ENCODE measurements at places on chromosomes 12 and 14. TPM values are rescaled to one million over a fixed set of nuclear protein-coding genes. Genes with fewer than 3 reads are reported as not detected.
A peak's percentile ranks its signal among the peaks of the same experiment; 100 is the strongest.

GRCh38 chr14:81716953-81717352 is 183.3 kb upstream of the SEL1L start:
- no peak overlapping the region for H3K4me3 ChIP-seq
- no peak overlapping the region for H3K27ac ChIP-seq
- no peaks in the 10 kb centered on the region for H3K27me3 ChIP-seq
- H3K36me3 ChIP-seq = no peaks in the 10 kb centered on the region
- DNase-seq = no peak

DNA sequence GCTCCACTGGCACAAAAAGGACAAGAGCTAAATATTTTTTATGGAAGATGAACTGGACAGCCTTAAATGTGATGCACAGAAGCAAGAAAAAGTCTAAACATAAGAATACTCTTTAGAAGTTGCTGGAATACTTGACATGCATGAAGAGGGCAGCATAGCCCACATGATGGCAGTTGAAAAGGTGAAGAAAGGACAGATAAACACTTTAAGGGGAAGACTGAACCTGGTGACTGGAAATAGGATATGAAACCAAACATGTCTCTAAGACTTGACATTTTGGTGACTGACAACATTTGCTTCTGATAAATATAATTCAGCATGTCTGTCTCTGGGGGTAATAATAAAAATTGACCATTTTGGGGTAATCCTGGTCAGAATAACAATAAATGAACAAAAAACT is 273.1 kb downstream of the CCDC91 start:
- H3K27me3 ChIP-seq = no peaks in the 10 kb centered on the region
- H3K4me1 ChIP-seq = no peaks in the 10 kb centered on the region
- DNase-seq = no peak
- H3K36me3 ChIP-seq = peaks cover 17% of the 10 kb centered on the region

DNA sequence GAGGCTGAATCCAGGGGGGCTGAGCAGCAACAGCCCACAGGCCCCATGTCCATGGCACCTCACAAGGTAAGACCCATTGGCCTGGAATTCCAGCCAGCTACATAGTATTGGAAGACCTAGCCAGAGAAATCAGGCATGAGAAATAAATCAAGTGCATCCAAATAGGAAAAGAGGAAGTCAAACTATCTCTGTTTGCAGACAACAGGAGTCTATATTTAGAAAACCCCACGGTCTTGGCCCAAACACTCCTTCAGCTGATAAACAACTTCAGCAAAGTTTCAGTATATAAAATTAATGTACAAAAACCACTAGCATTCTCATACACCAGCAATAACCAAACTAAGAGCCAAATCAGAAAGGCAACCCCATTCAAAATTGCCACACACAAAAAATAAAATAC is 16.9 kb downstream of the PDE6H start:
- H3K36me3 ChIP-seq = no peaks in the 10 kb centered on the region
- no peak overlapping the region for H3K27ac ChIP-seq
- H3K4me3 ChIP-seq = no peak overlapping the region

DNA sequence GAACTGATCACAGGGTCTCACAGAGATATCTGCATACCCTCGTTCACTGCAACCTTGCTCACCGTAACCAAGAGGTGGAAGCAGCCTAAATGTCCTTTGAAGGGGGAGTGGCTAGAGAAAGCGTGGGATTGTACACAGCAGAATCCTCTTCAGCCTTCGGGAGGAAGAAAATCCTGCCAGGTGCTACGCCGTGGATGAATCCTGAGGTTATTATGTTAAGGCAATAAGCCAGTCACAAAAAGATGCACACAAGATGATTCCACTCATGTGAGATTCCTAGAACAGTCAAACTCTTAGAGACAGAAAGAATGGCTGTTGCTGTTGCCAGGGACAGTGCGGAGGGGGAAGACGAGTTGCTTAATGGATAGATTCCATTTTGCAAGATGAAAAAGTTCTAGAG is 39.6 kb upstream of the SFSWAP start:
- no peaks in the 10 kb centered on the region for H3K4me1 ChIP-seq
- H3K27me3 ChIP-seq = no peaks in the 10 kb centered on the region
- H3K36me3 ChIP-seq = no peaks in the 10 kb centered on the region
- no peak overlapping the region for H3K27ac ChIP-seq

DNA sequence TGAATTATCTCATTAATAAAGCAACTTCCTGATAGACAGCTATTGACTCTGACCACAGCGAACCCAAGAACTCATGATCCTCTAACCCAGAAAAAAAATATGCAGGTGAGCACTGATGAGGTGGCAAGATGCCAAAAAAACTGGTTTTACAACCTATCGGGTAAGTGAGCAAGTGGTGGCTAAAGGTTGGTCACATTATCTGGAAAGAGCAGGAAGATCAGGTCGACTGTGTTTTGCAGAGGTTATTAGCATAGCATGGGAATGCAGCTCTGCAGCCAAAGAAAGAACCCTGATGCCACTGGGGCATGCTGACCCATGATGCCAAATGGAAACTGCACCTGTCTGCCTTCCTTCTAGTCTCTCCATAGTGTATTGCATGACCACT is 23.5 kb downstream of the BHLHE41 start:
- no peak for DNase-seq
- H3K27me3 ChIP-seq = peaks cover 16% of the 10 kb centered on the region
- no peak overlapping the region for H3K27ac ChIP-seq
- no peak overlapping the region for H3K4me3 ChIP-seq
- no peaks in the 10 kb centered on the region for H3K36me3 ChIP-seq
- H3K4me1 ChIP-seq = no peaks in the 10 kb centered on the region

DNA sequence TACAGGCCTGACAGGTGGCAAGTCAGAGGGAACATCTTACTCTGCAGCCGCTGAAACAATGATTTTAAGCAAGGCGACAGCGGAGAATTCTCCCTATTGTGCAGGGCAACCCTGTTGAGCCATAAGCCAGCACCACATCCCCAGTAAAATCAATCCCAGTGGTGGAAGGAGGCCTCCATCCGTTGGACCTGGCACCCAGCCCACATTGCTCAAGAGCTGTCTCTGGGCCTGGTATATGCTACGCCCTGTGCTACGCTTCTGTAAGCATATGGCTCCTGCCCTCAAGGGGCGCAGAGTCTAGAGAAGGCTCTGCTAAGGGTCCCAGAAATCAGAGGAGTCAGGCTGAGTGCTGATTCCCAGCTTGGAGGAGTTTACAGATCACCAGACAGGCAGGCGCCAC is 265.5 kb downstream of the CACNA1C start:
- no peaks in the 10 kb centered on the region for H3K4me1 ChIP-seq
- DNase-seq = no peak
- no peaks in the 10 kb centered on the region for H3K36me3 ChIP-seq
- no peak overlapping the region for H3K4me3 ChIP-seq
- H3K27ac ChIP-seq = no peak overlapping the region

DNA sequence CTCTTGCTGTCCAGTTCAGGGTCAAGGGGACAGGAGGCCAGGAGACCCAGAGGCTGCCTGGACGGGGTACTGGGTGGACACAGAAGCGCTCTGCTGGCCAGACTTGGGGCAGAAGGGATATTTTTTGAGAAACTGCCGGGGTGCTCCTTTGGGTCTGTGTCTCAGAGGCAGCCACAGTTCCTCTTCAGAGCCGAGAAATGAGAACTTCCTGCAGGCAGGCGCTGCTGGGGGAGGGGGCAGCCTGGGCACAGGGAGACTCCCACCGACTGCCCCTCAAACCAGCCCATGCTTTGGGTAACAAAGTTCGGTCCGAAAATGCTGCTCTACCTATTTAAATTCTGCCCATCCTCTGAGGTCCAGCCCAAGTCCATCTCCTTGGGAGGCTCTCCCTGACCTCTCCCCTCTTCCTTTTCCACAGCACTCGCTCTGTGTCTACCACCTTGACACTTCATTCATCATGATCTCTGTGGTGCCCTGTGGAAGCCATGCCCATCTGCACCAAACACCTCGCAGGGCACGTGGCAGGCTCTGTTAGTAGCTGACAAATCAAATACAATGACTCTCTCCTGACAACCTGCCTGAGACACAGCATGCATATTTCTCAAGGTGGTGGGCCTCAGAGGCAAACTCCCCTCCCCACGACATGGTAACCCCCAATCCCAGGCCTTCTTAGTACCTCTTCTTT is 16.4 kb downstream of the HDAC7 start:
- H3K36me3 ChIP-seq = peaks cover 27% of the 10 kb centered on the region
- H3K4me3 ChIP-seq = peak overlapping the region; percentile 32
- H3K4me1 ChIP-seq = peaks cover 74% of the 10 kb centered on the region

DNA sequence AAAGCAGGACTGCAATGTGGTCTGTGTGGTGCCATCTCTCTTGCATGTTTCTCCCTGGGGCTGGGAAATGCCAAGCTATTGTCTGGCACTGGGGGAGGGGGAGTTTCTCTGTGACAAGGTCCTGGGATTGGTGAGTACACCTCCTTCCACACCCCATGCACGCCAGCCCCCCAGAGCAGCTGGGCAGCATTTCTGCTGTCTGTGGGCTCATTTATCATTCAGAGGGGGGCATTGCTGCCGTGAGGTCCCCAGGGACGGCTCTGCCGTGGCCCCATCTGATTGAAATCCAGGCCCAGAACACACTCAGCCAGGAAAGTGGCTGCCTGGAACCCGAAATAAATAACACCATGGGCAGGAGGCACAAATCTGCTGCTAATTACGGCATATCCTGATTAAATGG is 12.6 kb upstream of the FAM222A start:
- no peaks in the 10 kb centered on the region for H3K4me1 ChIP-seq
- DNase-seq = no peak
- H3K27me3 ChIP-seq = no peaks in the 10 kb centered on the region
- H3K27ac ChIP-seq = no peak overlapping the region
- no peaks in the 10 kb centered on the region for H3K36me3 ChIP-seq

GRCh38 chr14:83320837-83321236 is 1787.2 kb upstream of the SEL1L start:
- H3K27me3 ChIP-seq = no peaks in the 10 kb centered on the region
- no peaks in the 10 kb centered on the region for H3K36me3 ChIP-seq
- no peak for DNase-seq
- H3K4me3 ChIP-seq = no peak overlapping the region

CGRRF1 gene
- 35.3 TPM for polyA plus RNA-seq

CIPC gene
- polyA plus RNA-seq = 12.7 TPM

ADCY6 gene
- not detected for polyA plus RNA-seq

RNASE7 gene
- polyA plus RNA-seq = not detected

Data from CD4-positive, CD25-positive, alpha-beta regulatory T cell (primary cell).